Cortex of kidney (tissue), 1 donor: ENCODE measurements at places on chromosomes 2 and 18.

DNA sequence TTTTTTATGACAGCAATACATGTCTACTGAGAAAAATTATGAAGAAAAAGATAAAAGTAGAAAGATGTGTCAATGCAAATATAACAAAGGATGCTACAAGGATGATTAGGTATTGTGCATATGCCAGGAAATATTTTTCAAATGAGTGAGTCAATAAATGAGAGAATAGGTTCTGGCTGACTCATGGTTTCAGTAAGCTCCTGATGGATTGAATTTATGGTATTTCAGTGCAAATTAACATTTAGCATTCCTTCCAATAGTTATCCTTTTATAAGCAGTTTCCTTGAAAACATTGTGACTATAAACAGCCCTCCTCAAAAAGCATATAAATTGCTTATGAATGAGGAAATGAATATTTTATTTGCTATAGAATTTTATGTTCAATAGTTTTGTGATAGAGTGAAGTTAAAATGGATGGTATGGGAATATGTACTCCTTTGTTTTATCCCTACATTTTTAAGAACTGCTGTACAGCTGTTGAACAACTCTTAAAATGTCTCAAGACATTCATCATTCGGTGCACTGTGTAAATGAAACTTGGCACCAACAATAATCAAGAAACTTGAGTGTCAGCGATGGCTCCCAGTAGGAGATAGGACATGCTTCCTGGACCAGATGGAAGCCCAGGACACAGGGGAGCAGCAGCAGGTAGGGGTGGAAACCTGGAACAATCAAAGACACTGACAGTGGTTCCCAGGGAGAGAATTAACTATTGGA is 144.7 kb downstream of the PMAIP1 start:
- no peak for DNase-seq

DNA sequence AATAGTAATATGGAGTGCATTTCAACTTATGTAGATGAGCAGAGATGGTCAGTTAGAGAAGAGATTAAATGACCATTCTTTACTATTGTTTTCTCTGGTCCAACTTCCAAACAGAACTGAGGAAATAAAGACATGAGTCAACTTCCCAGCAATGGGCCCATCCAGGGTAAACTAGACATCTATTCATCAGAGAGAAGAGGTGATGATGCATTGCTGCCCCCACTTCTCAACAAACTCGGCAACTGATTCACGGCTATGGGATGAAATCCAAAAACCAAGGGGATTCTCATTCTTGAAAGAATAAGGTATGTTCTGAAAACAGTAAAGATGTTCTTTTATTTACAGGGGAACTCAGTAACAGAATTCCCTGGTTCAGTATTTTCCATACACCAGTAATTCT is 190.7 kb downstream of the RDH14 start:
- DNase-seq = no peak

DNA sequence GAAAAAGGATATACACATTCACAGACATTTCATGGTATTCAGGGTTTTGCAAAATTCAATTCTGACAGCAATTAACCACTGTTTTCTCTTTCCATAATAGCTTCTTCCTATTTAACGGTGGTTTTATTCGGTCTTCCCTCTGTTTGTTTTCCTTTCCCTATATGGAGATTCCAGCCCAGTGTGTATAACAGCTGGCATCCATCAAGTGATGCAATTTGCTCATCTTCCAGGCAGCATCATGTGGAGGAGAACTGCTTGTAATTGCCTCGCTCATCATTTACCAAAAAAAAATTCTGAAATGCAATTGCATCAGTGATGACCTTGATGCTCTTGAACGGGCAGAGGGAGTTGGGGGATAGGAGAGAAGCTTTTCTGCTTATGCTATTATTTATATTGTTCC is 165.9 kb upstream of the PGAP1 start:
- no peak for DNase-seq

DNA sequence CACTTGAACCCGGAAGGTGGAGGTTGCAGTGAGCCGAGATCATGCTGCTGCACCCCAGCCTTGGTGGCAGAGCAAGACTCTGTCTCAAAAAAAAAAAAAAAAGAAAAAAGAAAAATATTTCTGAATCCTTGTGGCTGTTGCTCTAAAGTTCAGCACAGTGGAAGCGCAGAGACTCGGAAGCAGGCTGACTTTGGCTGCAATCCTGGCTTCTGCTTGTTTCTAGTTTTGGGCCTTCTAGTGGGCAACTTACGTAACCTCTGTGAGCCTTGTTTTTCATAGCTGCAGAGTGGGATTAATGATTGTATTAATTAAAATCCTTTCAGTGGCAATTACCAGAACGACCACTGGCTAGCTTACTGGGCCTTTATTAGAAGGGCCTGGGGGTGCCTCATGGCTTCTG is 28.4 kb downstream of the GNLY start:
- no peak for DNase-seq

DNA sequence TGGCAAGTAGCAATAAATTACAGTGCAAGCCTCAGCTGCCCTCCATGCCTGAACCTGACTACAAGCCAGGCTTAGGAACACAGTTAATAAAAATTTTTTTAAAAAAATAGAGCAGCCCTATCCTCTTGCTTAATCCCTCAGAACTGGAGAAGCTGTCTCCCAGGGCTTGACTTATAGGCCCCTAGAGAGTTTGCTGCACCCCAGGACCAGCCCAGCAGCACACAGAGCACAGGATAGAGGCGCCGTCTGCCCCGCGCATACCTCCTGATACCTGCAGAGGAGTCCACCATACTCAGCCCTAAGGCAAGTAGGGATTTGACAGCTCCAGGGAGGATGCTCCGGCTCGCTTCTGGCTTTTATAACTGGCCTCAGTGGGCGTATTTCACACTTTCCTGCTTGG is 548.6 kb upstream of the RAB6C start:
- no peak for DNase-seq

- DNase-seq = no peak
These were observed 24.1 kb downstream of the RBM43 start for GRCh38 chr2:151237422-151238025.

- no peak for DNase-seq
These were observed 19.2 kb downstream of the DTNA start for GRCh38 chr18:34729264-34729663.

DNA sequence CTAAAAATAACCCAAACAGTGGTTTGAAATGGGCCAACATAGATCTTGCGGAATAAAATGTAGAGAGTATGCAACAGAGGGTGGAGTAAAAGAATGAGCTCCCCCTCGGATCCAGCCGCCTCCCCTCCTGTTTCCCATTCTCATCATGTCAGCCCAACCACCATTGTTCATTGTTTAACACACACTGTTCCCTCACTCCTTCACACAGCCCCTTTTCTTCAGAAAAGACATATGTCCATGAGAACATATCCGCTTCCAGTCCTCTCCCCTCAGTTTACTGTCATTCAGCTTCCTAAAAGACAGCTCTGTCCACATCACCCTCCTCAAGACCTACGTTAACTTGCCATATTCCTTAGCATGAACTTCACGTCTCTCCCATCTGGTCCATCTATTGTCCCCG is 62.9 kb upstream of the SERTAD2 start:
- no peak for DNase-seq
